ENCODE measurements at places on chromosomes 1 and 21. TPM values are rescaled to one million over a fixed set of nuclear protein-coding genes. Genes with fewer than 3 reads are reported as not detected.
A peak's percentile ranks its signal among the peaks of the same experiment; 100 is the strongest.

- DNase-seq = no peak
Measured at GRCh38 chr1:89692601-89693521, 59.9 kb downstream of the LRRC8C start.

DNA sequence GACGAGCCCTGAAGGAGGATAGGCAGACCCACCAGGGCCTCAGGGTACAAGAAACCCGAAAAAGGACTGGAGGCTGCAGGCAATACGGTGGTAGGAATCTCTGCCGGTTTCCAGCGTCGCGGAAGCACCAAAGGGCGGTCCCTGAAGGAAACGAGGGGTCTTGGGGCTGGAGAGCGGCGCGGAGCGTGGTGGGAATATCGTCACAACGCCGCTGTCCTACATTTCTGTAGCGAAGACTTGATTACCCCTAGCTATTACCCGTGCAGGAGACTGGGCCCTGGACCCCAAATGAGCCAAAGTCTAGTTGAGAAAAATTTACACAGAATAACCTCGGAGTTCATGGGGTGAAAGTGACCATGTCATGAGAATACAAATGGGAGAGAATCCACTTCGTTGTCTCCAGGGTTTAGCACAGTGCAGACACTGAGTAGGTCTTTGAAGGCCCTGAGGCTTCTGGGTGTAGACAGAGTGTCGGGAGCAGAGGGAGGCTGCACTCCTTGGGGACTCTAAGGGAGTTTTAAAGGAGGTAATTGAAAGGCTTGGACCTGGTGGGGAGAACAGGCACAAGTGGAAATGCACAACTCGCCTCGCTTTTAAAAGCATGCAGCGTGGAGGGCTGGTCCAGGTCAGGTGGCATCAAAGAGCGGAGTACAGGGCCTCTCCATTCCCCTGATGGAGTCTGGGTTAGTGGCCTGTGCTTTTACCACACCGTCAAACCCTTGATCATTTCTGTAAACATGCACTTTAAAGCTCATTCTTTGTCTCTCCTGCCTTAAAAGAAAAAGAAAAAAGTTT, 1.5 kb downstream of the ATP1A1 start:
- DNase-seq = no peak

DNA sequence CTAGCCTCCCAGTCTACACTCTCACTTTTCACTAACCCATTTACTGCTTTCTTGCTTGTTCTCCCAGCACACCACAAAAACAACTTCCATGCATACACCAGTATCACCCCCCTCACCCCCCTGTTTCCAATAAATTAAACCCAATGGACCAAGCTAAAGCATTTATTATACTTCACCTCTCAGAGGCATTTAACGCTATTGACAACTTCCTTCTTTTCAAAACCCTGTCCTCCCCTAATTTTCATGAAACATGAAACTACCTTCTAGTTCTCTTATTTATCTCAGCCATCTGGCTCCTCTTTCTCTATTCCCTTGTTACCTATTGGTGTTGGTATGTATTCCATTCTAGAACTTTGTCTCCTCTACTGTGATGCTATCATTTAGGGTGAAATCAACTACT, 32.3 kb downstream of the PTPRC start:
- no peak for DNase-seq

GRCh38 chr1:230327892-230328284, 98.2 kb downstream of the PGBD5 start:
- no peak for DNase-seq

DNA sequence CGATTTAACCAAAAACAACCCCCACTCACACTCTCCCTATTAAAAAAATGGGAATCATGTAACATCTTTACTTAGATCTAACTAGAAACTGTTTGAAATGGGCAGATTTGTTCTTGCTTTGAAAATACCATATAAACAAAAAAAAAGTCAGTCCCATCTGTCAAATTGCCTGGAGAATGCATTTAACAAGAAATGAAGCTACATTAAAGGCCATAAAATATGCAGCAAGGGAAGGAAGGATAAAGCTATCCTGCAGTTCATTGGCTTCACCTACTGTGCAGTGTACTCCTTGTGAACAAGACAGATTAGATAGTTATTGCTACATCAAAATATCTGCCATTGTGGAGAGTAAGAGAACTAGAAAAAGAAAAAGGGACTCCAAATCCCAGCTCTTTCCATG, 160.5 kb downstream of the LRRC7 start:
- DNase-seq = no peak

DNA sequence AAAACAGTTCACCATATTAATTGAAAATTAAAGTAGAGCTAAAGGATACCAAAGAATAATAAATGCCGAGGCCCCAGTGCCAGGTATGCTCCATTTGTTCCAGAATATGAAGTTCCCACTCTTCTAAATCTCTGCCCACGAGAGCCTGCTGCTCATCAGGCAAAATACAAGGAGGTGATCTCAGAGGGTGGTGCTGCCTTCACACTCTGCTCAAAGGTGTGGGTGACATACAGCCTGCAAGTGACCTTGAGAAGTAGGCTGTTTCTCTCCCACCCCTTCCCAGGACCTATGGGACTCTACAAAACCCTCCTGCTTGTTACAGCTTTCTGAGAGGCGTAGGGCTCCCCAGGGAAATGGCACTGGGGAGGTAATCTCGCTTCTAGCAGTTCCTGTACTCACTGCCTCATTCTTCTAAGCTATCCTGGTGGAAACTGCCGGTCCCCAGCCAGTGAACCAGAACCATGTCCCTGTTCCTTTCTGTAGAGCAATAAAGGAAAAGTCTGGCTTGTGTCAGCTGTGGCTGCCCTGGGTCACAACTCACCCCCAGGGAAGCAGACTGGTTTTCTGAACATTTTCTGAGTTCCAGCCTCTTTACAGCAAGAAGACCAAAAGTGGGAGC, 26.9 kb upstream of the DPT start:
- no peak for DNase-seq

- no peak for DNase-seq
Measured at GRCh38 chr1:202009326-202010179, 834 bp upstream of the ELF3 start.

DNA sequence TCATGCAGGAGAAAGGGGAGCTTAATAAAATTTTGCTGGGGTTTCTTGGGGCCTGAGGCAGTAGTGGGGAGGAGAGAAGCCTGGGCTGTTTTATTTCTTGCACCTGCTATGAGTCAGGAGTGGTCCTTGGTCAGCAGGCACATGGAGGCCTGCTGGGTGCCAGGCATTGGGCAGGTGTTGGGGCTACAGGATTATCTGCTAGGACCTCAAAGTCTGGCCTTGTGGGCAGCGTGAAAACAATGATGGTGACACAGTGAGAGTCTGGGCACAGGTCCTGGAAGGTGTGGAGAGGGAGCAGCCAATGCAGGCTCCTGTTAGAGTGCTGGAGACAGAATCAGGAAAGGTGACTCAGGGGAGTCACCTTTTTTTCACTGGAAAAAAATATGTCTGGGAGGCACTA, 17.2 kb downstream of the ROR1 start:
- DNase-seq = no peak

- no peak for DNase-seq
Measured at GRCh38 chr1:54696262-54696661, 19.4 kb upstream of the TTC4 start.

DNA sequence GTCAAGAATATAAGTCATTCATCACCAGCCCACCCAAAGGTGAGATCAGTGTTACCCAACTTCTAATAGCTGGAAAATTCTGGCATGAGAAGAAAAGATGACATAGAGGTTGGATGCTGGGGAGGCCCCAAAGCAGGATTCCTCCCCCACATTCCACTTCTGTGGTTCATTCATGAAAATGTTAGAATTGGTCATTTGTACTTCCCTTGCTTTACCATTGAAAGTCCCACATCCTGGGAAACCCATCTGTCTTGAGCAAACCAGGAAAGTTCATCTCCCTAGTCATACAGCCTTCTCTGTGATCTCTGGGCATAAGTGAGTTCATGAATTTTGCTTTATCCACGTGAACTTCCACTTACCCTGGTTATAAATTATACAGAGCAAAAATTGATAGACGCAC, 66.8 kb downstream of the SERINC2 start:
- no peak for DNase-seq

DNA sequence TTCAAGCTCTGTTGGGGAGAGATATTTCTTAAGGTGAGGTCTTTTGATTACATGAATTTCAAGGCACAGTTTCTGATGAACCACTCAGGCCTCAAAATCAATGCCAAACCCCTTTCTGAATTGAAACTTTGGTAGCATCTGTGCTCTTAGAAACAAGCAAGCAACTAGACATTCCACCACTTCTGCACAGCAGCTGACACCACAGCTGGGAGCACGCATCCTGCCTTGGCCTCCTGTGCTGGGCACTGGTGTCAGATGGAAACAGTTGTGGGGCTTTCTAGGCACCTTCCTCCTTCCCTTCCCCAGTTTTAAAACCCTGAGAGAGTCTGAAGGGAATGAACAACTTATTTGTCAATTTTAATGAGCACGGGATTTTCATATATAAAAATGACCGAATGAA, 360.2 kb downstream of the ADGRL2 start:
- no peak for DNase-seq

GRCh38 chr21:38188037-38188436, 68.8 kb upstream of the KCNJ15 start:
- no peak for DNase-seq

DNA sequence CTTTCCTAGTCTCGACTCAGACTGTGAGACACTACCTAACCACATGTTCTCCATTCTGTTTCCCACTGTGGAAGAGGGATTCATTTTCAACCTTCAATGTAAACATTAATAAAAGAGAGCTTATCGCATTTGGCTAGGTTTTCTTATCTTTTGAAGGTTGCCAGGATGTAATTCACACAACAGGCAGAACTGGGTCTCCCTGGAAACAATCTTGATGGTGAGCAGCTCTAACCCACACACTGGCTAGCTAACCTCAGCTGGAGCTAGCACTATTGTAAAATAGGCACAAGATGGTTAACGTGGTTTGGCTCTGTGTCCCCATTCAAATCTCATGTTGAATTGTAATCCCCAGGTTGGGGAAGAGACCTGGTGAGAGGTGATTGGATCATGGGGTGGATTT, 75.1 kb downstream of the ZSCAN20 start:
- no peak for DNase-seq

DNA sequence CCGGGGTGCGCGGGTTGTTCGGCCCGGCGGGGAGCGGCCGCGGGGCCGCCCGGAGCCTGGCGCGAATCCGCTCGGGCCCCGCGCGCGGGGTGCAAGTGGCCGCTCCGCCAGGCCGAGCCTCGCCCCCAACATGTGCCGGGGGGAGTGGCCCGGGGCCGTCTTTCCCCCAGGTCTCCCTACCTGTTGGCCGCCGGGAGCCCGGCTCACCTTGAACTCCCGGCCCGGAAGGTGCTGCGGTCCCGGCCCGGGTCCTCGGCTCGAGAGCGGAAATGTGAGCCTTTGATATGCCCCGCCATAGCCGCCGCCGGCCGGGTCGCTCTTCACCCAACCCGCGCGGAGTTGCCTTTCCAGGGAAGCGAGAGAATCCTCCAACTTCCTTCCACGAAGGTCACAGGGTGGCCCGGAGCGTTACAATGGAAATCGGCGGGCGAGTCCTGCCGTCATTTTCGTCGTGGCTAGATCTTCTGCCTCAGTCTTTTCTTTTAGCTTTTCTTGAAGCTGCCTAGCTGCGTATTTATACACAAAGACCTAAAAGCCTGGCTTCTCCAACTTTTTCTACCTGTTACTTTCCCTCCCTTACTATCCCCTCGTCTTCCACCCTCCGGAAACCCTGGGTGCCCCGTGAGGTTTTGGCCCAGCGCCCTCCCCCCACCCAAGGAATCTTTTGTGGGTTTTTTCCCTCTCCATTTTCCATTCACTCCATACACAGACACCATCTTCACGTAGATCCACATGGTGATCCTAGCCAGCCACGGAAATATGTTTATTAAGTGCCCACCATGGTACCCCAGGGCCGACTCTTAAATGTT, 867 bp downstream of the PTGFRN start:
- peak; percentile 30 for DNase-seq

GRCh38 chr1:166302989-166303758, 136.4 kb upstream of the FAM78B start:
- no peak for DNase-seq

GRCh38 chr1:208374391-208374941, 130.3 kb upstream of the PLXNA2 start:
- no peak for DNase-seq

DNA sequence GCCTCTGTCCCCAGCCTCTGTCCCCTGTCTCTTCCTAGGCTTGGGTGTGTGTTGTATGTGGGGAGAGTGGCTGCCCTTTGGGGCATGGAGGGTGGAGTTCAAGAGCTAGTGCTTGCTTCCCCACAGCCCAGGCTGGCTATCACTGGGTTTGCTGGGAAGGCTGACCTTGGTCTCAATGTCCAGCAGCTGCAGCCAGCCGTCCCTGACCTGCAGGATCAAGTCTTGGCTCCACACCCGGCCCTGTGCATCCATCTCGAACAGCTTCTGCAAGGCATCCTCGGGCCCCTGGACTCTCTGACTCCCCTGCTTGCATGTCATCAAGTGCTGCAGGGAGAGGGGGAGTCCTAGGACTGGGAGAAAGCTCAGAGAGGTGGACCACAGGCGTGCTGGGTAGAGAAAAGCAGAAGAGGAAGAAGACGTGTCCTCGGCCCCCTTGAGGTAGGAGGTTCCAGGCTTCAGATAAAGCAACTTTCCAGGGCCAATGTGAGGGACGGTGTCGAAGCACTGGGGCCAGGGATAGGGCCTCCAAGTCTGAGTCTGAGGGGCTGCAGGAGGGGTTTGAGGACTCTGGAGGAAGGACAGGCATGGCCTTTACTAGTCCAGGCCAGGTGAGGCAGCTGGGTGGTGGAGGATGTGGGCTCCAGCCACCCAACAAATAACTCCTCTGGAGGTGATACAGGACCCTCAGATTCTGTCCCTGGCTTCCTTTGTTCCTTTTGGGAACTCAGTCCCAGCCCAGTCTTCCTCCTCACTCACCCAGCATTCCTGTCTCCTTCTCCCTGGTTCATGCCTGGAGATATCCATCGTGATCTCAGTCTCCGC, 4.0 kb downstream of the EPS8L3 start:
- no peak for DNase-seq

- DNase-seq = no peak
Measured at GRCh38 chr21:34734696-34735095, 65.9 kb downstream of the CLIC6 start.

DNA sequence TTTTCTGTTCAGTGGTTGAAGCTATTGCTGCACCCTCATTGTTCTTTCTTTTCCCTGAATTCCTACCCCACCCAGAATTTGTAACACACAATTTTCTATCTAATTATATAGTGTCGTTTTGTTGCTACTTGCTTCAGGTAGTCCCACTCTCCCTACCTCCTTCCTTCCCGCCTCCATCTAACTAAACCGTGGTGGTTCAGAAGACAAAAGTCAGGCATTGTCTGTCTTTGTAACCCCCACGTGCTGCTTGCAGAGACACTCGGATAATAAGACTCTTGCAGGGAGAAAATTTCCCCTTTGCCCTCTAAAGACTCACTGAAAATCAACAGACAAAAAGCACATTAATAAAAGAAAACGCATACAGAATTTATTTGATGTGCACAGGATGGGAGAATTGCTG, 46.2 kb upstream of the BTG3 start:
- no peak for DNase-seq

Gene C1orf94
- not detected for total RNA-seq

Gene ANKRD34A
- 1.7 TPM for total RNA-seq

Gene AMPD1
- total RNA-seq = not detected

Gene KCNJ9
- total RNA-seq = not detected

Gene SMCP
- total RNA-seq = not detected

Gene OR2T2
- total RNA-seq = 0.15 TPM

Gene ARHGEF10L
- 0.35 TPM for total RNA-seq

Data from T-helper 17 cell (primary cell).